ENCODE measurements at places on chromosomes 12 and 14.

GRCh38 chr12:63023926-63024325 lies 89.0 kb upstream of the PPM1H start:
- no peak for DNase-seq

DNA sequence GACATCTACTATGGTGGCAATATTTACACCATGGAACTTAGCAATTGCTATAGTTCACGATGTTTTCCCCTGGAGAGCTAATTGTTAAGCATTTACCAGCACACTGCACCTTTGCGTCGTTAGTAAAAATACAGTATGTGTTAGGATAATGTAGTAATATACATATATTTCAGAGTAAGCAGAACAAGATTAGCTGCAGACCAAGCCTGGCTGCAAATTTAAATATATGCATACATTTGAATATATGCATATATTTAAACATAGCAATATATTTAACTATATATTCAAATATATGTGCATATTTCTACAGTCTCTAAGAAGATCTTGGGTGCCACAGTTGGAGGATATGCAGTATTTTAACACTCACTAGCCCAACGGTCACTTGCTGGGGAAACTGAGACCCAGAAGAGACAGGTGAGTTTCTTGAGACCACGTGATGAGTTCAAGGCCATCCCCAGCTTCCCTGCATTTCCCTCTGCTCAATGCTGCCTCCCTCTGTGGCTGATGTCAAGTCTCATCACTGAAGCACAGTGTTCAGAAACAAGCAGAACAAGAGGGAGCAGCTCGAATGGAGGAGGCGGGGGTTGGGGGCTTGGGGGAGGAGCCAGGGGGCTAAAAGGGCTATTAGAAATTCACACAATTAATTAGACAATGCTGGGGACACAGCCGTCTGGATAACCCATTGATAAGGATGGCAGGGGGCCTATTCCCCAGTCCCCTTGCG lies 708.0 kb downstream of the MED13L start:
- no peak for DNase-seq

DNA sequence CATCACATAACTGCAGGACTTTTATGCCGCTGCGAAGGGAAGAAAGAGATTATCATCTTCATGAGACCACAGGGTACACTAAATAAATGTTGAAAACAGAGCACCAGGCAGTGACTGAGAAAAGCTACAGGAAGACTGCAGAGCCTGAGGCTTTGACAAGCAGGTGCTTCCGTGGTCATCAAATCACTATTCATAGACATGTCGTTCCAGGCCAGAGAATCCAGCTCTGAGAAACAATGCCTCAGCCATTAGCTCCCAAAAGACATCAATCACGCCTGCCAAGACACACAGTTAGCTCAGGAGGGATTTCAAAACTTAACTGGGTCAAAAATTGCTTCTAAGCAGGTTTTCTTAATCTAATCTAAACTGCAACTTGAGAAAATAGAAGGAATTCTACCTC lies 47.2 kb upstream of the GARIN6 start:
- no peak for DNase-seq

- no peak for DNase-seq
Observed at GRCh38 chr14:71133296-71133695, 226.0 kb downstream of the PCNX1 start.

Measured in CD4-positive, alpha-beta T cell treated with Interleukin-15 for 4 hours (primary cell).